Cortex of kidney (tissue), 1 donor: ENCODE measurements at places on chromosomes 11 and 22.

GRCh38 chr22:40238425-40239344, 61.0 kb downstream of the TNRC6B start:
- DNase-seq = no peak

DNA sequence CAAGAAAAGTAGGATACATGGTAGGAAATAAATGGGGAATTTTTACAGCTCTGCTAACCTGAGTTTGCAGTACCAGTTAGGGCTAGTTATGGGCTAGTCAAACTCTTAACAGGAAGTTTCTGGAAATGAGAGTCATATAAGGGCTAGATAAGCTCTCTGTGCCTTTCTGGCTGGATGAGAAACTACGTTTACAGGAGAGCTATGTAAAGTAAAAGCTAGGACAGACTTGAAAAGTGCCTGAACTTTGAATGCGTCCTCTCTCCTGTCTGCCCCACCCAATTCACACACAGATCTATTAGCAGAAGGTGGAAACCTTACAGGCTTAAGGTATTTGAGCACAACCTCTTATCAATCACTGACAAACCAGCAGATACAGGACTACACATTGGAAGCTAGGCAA, 167.1 kb downstream of the SNX19 start:
- no peak for DNase-seq

DNA sequence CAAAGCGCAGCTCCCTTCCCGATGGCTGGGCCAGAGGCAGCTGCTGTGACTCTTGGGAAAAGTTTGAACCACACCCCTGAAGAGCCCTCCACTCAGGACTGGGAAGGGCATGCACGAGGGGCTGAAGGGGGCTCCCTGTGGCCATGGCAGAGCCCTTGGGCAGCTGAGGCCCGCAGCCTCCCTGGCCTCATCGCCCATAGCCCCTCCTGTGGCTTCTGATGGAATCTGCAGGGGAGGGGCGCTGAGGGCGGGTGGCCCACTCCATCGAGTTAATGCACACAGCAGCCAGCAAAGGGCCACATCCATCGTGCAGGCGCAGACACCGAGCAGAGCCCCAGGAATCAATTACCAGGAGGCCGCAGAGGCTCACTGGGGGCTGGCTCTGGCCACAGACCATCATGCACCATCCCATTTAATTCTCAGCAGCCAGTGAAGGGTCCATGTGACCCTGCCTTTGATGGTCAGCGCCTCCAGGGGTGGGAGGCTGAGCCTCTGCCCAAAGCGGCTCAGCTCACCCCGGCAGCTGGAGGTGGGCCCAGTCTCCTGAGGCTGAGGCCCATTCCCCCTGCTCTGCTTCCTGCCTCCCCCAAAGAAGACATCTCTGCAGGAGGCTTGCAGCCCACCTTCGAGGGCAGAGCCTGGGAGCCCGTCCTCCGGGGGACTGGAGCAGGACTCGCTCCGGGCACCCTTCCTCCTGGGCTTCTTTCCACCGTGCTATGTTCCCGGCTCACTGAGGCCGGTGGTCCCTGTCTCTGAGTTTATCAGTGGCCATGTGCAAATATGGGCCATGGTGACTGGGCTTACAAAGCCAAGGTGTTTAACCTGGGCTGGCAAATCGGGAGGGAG, 1410.2 kb downstream of the BRD1 start:
- no peak for DNase-seq

DNA sequence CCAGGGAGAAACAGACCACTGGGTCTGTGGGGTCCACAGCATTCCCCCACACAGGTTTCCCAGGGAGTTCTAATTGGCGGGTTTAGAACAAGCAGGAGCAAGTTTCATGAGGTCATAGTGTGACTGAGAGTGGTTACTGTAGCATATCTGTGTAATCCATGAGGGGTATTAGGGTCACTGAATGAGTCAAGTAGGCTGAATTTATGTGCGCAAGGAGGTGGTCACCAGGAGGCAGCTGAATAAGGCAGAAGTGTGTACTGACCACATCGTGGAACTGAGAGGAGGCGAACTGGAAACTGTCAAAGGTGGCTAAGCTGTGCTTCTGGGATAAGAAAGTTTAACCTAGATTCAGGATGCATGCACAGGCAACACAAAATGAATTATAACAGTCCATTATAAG, 876.0 kb downstream of the METTL15 start:
- no peak for DNase-seq

DNA sequence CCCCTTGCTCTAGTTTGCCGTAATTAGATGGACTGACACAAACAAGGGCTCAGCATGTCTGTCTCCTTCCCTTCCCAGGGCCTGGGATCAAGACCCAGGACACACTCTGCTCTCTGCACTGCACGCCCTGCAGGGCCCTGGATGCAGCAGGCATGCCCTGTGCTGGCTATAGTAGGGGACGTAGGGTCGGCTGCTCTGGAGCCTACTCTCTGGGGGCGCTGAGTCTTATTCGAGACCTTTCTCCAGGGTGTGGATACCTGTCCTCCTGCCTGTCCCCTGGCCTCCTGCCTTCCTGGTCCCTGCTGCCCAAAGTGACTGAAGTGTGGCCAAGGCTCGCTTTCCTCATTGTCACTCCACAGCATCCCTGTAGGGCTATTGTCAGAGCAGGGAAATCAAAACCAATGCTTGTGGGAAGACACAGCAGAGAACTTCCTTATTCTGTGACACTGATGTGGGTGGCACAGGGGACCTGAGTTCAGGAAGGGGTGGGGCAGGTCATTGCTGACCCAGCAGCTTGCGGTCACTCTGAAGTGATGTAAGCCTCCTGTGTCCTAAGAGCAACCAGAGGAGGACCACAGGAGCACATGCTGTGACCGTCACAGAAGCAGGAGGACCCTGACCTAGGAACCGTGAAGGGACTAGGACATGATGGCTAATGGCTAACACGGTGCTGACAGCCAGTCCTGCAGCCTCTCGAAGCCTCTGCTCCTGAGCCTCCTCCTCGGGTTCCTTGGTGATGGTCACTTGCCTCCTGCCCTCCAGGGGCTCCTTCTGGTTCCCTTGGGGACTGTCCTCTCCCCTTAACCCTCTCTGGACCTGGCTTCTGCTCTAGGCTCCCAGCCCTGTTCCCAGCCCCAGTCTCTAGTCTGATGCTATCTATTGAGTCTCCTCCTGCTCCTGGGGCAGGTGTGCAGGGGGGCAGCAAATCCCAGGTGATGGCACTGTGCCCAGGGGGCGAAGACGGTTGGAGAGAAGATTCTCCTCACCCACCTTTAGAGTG, 10.3 kb downstream of the APOBEC3A start:
- no peak for DNase-seq

DNA sequence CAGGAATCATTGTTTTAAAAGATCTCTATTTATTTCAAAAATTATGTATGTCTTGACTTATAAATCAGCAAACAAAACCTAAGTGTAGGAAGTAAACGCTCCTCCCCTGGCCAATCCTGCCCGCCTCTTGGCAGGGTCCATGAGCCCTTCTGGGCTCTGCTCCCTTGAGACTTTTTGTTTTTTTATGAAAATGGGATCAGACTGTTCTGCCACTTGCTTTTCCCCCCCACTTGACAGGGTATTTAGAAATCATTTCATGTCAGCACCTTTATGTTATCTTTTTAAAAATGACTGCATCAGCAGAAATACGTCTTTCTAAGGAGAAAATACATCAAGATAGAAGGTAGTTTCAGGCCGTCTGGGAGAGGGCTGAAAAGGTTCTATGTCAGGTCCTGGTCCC, 35.6 kb downstream of the FBLN1 start:
- DNase-seq = no peak

- DNase-seq = no peak
Observed at GRCh38 chr11:11845071-11845470, 3.3 kb downstream of the USP47 start.

DNA sequence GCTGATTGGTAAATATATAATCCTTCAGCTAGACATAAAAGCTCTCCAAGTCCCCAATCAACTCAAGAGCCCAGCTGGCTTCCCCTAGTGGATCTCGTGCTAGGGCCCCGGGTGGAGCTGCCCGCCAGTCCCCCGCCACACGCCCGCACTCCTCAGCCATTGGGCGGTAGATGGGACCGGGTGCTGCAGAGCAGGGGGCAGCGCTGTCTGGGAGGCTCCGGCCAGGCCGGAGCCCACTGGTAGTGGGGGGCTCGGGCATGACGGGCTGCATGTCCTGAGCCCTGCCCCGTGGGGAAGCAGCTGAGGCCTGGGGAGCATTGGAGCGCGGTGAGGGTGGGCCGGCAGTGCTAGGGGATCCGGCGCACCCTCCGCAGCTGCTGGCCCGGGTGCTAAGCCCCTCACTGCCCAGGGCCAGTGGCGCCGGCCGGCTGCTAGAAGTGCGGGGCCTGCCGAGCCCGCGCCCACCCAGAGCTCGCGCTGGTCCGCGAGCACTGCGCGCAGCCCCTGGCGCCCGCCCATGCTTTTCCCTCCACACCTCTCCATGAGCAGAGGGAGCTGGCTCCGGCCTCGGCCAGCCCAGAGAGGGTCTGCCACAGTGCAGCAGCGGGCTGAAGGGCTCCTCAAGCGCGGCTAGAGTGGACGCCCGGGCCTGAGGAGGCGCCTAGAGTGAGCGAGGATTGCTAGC, 1680.6 kb upstream of the RAG2 start:
- DNase-seq = no peak

DNA sequence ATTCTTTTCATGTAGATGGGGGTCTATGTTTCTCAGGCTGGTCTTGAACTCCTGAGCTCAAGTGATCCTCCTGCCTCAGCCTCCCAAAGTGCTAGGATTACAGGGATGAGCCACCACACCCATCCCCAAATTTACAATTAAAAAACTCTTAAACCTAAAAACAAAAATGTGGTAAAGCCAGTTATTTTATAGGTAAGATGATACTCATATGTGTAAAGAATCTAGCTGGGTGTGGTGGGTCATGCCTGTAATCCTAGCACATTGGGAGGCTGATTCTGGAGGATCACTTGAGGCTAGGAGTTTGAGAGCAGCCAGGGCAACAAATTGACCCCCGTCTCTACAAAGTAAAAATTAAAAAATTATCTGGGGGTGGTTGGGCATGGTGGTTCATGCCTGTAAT, 4.0 kb upstream of the RBM14 start:
- no peak for DNase-seq

DNA sequence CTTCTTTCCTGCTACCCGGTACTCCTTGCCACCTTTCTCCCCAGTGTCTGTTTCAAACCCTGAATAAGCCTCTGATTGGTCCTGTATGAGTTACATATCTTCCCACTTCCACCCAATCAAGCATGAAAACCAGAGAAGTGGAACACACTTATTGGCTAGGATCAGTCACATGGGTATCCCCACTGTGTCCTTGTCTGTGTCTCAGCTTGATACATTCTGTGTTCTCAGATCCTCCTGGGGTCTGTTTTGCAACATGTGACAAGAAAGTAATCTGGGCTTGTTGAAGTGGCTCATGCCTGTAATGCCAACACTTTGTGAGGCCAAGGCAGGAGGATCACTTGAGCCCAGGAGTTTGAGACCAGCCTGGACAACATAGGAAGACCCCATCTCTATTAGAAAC, 23.9 kb downstream of the MCHR1 start:
- DNase-seq = no peak

DNA sequence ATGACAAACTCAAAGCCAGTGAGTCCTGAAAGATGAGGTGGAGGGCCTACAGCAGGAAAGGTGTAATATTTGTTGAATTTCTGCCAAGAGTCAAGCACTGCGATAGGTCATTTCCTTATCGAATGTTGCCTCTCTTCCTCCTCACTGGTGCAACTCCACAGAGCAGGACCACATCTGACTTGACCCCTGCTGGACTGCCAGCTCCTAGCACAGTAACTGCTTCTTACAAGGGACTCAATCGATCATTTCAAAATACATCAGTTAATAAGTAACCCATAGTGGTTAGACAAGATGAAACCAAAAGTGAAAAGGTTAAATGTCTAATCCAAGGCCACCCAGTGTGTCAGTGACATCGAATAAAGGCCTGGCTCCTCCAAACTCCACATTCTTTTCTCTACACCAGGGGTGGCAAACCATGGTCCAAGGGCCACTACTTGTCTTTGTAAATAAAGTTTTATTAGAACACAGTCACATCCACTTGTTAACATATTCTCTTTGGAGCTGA, 98.5 kb upstream of the CSNK2A3 start:
- DNase-seq = no peak
